ENCODE measurements at places on chromosomes 6 and 20. TPM values are rescaled to one million over a fixed set of nuclear protein-coding genes. Genes with fewer than 3 reads are reported as not detected.

Gene PRR18
- not detected for total RNA-seq

Gene SLC26A8
- not detected for total RNA-seq

DNA sequence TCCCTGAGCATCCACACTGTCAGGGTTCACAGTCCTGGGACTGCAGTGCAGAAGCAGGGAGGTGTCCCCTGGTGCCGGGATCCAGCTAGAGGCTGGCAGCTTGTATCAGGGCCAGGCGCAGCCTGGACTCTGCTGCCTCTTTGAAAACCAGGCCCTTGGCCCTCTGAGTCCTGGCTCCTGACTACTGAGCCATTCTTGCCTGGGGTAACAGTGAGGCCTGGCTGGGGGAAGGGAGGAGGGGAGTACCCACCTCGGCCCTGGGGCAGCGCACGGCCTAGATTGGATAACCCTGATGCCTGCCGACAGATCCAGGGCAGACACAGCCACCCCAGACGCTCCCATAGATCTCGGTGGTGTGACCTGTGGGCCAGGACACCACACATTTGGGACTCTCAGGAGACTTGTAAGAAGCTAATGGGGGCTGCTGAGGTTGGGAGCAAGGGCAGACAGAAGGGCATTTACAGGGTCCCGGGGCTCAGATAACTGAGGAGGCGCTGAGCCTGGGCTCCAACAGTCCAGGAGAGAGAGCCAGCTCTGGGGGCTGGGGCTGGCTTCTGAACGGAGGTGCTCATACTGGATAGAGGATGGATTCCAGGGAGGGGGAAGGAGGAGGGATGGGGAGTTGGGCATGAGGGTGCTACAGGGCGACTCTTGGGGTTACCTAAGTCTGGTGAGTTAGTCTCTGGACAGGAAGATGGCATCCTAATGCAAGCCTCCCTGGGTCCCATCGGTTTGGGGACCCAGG, 30.5 kb downstream of the SPDEF start:
- DNase-seq: no peak

GRCh38 chr6:162441991-162442390, 285.6 kb downstream of the PRKN start:
- DNase-seq: no peak

DNA sequence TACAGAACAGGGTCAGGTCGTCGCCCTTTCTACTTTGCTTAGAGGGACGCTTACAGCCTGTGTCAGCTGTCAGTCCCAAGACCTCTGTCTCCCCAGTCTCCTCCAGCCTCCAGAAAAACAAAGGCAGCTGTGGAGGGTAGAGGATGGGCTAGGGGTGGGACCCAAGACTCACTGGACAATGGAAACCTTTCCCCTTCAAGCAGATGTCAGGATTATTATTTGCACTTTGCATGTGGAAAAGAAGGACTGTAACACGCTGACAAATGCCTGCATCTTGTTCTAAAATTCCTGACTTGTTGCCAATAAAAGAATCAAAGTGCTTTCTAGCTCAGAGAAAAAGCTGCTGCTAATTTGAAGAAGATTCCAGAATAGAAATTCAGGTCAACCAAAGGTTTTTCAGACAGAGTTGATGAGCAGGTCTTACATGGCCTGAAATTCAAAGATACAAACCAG, 58.7 kb downstream of the SNX5 start:
- DNase-seq: no peak

DNA sequence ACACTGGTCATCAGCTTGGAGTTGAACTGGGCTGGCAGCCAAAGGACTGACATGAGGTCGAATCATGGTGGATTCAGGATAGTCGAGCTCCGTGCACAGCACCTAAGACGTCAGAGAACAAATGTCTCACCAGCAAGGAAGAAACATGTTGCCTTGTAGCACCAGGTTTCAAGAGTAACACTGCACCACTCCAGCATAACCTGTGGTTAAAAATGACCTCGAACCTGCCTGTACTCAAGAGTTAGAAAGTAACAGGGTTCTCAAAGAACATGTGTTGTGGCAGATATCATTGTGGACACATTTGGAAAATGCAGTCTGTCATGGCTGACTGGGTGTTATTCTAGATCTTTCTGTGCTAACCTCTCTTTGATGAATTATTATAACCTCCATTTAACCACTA, 511.6 kb downstream of the CDH26 start:
- DNase-seq: no peak

GRCh38 chr20:38514947-38515346, 42.3 kb downstream of the RALGAPB start:
- no peak for DNase-seq

DNA sequence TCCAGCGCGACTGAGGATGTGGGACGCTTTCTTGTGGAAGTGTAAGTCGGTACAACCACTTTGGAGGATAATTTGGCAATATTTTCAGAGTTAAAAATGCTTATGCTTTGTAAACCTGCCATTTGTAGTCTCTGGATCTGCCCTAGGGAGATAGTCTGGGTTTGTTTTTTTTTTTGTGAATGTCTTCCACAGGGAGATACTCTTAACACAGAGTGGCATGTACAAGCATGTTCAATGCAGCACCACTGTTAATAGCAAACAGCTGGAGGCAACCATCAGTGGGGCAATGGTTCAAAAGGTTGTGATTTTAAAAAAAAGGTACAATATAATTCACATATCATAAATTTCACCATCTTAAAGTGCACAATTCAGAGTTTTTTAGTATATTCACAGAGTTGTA, 22.4 kb downstream of the SLC9A8 start:
- DNase-seq: no peak

DNA sequence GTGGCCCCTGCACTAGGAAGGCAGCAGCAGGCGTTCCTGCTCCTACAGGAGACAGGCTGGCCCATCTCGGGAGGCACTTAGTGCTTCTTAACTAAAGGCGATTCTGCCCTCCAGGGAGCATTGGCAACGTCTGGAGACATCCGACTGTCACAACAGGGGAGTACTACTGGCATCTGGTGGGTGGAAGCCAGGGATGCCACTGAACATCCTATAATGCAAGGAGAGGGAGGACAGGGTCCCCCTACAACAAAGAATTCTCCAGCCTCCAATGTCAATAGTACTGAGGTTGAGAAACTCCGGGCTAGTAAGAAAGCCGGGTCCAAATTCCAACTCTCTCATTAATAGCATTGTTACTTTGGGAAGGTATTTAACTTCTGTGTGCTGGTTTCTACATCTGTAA, 119.4 kb upstream of the ARMC2 start:
- DNase-seq: no peak

Data from right cardiac atrium (tissue), 5 donors.